ENCODE measurements at places on chromosomes 7 and 10.

GRCh38 chr7:102453319-102453718 is 11.3 kb downstream of the ALKBH4 start:
- no peak for DNase-seq

- DNase-seq: peak; percentile 34
Measured at GRCh38 chr7:27095050-27095896, 527 bp downstream of the HOXA1 start.

DNA sequence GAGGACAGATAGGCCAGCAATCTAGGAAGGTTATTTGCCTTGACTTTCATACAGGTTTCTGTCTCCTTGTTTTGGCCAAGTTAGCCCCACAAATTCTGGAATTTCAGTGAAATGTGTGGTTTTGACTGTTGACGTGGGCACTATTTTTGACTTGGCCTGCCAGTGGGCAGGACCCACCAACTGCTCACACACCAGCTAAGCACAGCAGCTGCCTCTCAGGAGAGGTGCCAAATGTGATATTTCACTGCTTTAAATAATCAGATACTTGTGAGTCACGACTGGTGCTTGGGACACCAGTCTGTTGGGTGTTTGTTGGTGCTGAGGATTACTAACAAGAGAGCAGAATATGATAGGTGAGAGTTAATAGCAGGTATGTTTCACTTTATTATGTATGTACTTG is 409.7 kb upstream of the MTPN start:
- no peak for DNase-seq

DNA sequence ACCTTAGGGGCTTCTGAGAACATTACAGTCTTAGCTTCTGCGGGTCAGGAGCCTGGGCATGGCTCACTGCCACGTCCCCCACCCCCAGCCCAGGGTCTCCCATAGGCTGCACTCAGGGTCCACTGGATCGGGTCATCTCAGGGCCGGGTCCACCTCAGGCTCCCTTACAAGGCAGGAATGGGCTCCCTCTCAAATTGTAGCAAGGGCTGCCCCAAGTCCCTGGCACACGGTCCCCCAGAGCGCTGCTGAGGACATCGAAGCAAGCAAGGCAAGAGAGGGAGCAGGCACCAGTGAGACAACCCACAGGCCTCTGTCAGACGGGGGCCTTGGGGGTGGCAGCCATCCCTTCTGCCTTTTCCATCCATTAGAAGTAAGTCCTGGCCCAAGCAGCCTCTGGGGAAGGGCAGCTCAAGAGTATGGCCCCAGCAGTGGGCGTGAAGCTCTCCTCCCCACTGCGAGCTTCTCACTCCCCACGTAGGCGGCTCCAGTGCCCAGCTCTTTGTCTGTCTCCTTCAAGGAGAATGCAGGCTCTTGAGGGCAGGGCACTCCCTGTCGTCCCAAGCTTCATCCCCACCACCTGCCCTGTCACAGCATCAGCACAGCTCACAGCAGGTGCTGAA is 18.0 kb upstream of the RET start:
- no peak for DNase-seq

- DNase-seq: no peak
Measured at GRCh38 chr7:92602352-92603088, 12.3 kb upstream of the FAM133B start.
